ENCODE measurements at places on chromosomes 12 and 14.

- peak; percentile 39 for DNase-seq
Measured at GRCh38 chr12:66071549-66071948, 59.0 kb downstream of the LLPH start.

GRCh38 chr12:48296586-48297282, 54.0 kb downstream of the ZNF641 start:
- DNase-seq, result peak; percentile 73

DNA sequence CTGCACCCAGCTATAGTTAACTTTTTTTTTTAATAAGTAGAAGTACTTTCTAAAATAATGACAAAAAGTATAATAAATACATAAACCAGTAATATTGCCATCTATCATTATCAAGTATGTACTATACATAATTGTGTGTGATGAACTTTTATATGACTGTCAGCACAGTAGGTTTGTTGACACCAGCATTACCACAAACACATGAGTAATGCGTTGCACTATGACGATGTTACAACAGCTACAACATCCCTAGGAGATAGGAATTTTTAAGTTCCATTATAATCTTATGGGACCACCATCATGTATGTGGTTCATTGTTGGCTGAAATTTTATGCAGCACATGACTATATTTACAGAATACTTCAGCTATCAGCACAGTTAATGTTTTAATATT, 62.9 kb upstream of the VSX2 start:
- no peak for DNase-seq

- DNase-seq, result no peak
Measured at GRCh38 chr12:86613311-86613710, 357.1 kb upstream of the MGAT4C start.

DNA sequence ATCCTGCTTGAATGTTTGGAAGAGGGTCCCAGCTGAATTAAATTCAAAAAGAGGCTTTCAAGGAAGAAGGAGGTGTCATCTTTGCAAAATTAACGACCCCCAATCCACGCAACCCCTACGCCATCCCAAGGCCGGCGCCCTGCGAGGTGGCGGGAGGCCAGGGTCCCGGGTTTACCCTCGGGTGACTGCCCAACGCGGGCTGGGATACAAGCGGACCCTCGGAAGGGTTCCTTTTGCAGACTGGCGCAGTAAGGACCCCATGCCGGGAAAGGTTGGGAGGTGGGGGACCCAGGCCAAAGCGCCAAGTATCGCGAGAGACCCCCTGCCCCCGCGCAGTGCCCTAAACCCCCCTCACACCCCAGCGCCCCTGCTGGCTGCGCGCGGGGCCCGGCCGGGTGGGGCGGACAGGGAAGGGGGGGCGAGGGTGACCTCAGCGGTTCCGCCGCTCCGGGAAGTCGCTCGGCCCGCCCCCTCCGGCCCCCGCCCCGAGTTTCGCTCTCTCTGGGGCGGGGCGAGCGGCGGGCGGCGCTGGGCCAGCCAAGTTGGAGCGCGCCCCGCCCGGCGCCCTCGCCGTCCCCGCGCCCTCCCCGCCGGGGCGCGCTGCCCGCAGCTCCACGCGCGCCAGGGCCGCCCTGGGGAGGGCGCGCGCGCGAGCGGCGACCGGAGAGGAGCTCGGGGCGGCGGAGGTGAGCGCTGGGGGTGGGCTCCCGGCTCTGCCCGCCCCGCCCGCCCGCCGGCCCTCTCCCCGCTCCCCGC, 708 bp upstream of the ZBTB42 start:
- peak; percentile 86 for DNase-seq
